NCI-H446 treated with DMSO at 0.1 percent for 48 hours (cell line): ENCODE measurements at places on chromosomes 2 and 18.
A peak's percentile ranks its signal among the peaks of the same experiment; 100 is the strongest.

- DNase-seq = no peak
Observed at GRCh38 chr2:6069381-6069780, 377.2 kb downstream of the SOX11 start.

- DNase-seq = peak; percentile 73
Observed at GRCh38 chr2:143401861-143402260, 272.6 kb downstream of the ARHGAP15 start.

DNA sequence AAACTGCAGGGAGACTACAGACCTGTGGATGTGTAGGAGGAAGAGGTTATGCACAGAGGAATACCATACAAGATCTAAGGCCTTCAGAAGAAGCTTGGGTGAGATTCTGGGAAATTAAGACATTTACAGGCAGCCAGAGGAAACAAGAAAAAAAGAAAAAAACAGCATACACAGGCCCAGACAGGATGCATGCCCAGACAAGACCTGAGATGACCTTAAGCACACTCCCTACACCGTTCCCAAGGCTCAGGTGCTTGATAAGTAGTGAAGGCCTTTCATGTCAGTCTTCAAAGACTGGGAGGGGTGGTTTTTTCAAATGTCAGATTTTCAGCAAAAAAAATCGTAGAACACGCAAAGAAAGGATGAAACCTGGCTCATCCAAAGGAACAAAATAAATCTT lies 83.0 kb downstream of the CCDC138 start:
- no peak for DNase-seq

GRCh38 chr2:145235312-145235711 lies 715.4 kb upstream of the ZEB2 start:
- DNase-seq = no peak

DNA sequence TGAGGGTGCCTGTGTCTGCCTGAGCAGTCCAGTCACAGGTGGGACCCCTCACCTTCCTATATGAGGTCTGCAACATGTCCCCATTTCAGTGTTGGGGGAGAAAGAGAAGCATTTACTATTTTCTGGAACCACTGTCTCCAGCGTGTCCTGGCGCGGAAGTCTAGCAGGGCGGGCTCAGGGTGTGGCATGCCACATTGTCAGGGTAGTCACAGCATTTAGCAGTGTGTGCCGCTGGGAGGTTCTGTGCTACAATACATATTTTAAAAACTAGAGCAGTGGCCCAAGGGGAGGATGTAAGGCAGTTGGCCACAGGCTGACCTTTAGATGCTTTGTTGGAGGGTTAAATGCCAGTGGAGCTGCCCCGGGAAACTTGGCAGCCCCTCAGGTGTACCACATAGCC lies 12.5 kb downstream of the UBE2F start:
- no peak for DNase-seq

DNA sequence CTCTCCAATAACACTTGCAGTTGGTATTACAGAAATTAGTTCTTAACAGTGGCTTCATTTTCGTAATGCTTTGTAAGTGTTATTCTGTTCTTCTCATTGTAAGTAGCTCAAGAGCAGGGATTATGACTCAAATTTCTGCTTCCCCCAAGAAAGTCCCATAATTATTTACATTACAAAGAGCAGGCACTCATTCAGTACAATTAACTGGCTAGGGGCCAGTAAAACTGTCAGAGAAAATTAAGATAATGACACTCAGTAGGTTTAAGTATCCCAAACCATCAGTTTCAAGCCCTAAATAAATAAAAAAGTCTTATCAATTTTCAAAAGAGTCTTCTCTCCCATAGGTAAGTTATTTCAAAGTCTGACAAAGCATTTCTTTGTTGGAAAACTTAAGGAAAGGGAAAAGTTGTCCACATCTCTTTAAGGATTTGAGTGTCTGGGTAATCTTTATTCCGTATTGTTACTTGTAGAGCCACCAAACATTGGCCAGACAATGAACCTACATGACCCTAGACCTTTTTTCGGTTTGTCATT lies 137.1 kb downstream of the ARHGAP28 start:
- no peak for DNase-seq

- DNase-seq = no peak
Observed at GRCh38 chr18:79211844-79212243, 142.7 kb downstream of the ATP9B start.

GRCh38 chr2:181957668-181958067 lies 28.0 kb upstream of the PPP1R1C start:
- no peak for DNase-seq

DNA sequence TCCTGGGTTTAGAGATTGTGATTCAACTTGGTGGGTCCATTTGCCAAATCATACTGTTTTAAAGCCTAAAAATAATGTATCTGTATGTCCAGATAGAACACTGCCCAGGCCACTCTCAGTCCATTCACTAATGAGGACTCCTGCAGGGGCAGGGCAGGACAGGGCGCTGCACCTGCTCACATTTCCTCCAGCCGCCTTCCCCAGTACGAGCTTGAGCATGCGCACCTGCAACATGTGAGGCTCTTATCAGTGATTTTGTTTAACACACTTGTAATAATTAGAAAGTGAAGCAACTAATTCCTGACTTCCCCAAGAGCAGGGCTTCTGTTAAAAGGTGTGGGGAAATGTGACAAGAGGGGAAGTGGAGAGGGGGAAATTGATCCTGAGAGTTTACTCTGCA lies 89.7 kb downstream of the AFF3 start:
- no peak for DNase-seq

DNA sequence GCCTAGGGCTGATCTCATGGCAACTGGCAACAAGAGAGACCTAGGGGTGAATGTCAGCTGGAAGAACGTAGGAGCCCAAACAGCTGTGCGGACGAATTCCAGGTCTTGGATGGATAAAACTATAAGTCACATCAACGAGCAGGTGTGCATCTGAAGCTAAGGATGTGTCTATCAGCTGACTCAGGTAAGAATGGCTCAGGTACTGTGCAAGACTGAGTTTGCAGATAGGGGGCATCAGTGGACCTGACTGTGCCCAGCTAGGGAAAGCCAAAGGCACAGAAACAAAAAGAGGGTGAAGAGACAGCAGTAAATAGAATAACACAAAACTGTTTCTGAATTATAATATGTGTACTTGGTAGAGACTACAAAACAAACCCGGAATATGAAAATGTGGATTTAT lies 357.3 kb downstream of the ZEB2 start:
- no peak for DNase-seq

GRCh38 chr18:35289293-35289692 lies 736 bp downstream of the ZSCAN30 start:
- no peak for DNase-seq

DNA sequence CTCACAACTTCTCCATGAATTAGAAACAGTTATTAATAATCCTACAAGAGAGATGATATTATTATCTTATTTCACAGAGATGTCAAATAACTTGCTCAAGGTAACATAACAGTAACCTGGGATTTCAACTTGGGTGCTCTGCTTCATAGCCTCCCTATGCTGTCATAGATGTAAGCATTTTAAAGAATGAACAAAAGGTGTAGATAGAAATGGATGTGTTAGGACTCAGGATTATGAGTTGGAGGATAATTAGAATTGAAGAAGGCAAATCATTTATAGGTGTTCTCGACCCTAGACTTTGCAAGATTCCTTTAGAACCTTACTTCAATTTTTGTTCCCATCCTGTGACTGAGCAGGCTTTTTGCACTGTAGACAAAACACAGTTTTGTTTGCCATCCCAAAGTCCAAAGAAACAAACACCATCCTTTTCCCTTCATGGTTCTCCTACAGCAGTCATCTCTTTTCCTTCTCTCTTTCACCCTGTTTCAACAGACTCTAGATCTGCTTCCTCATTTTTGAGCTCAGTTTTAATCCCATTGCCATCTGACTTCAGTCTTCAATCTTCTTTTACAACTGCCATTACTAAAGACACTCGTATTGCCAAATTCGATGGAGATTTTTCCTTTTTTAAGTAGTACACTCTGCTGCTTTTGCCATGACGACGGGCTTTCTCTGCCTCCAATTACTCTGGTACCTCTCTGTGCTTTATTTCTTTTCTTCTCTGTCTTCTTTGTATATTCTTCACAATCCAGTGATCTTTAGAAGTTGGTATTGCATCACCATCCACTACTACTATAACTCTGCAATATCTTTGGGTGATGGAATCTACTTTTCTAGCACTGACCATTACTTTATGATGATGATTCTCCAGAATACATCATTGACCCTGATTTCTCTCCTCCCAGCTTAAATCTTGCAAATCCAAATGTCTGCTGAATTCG lies 4.5 kb downstream of the HNMT start:
- no peak for DNase-seq

GRCh38 chr2:75336451-75336850 lies 137.1 kb upstream of the TACR1 start:
- DNase-seq = no peak

DNA sequence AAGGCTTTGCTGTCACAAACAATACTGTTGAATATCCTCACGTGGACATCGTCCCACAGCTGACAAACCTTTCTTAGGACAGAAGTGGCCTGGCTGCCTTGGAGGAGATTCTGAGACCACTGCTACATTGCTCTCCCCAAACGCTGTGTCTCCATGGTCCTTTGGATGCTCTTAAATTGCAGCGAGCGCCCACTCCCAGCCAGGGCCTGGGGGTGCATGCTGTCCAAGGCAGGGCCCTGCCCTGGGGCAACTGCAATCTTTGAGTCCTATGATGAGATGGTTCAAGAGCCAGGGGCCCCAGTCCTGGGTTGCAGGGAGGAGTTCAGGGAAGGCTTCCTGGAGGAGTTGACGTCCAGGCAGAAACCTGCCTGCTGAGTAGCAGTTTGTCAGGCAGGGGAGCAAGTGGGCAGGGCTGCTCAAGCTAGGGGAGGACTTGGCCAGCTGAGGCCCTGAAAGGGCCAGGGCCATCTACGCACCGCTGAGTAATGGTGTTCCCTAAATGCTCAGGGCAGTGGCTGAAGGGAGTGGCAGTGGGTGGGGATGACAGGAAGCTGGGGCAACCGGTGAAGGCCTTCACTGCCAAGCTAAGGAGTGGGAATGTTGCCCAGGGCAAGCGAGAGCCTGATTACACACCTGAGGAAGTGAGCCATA lies 10.8 kb upstream of the SDC1 start:
- no peak for DNase-seq

DNA sequence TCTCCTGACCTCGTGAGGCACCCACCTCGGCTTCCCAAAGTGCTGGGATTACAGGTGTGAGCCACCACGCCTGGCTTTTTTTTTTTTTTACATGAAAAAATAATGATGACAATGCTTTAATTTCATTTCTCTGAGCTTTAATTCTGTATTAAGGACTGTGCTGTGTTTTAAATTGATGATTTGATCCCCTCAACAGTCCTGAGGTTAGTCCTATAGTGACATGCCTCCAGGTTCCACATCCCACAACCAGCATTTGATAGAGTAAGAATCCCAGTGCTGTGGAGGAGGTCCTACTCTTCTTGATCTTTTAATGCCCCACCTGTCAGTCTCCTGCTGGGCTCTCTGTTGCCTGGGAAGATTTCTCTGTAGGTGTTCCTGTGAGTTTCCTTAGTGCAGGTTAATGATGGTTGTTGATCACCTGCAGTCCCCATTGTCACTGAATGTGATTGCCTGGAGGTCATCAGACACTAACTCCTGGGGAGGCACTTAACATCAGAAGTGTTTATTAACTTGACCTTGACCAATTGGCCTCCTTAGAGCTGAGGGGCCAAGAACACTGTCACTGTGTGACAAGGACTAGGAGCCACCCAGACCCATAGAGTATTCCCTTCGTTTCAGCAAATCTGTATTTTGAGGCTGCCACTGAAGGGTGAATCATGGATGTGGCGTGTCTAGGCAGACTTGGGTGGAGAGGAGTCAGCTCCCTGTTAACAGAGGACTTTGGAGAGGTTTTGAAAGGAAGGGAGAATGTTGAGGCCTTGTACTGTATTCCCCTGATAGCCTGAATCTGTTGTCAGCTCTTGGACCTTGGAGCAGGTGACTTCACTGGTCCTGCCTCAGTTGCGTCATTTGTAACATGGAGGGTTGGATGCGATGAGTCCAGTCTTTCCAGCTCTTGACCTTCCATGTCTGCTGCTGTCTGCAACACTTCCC lies 11.5 kb downstream of the ASAP2 start:
- DNase-seq = no peak

DNA sequence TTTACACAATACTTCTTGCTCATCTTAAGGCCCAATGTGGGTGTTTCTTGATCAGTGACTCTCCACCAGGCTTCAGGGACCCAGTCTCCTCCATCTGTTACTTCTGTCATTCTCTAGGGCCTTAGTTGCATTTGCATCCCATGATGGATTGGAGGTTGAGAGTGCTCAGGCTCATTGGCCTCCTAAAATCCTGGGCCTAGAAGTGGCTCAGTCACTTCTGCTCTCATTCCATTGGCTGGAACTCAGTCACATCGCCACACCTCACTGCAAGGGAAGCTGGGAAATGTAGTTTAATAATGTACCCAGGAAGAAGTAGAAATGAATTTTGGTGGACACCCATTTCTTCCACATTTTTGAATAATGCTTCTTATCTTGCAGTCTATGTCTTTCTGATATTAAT lies 223.5 kb downstream of the HRH4 start:
- no peak for DNase-seq

GRCh38 chr2:11395389-11395788 lies 51.0 kb upstream of the ROCK2 start:
- no peak for DNase-seq

- no peak for DNase-seq
Observed at GRCh38 chr2:100640431-100641124, 77.8 kb downstream of the PDCL3 start.

DNA sequence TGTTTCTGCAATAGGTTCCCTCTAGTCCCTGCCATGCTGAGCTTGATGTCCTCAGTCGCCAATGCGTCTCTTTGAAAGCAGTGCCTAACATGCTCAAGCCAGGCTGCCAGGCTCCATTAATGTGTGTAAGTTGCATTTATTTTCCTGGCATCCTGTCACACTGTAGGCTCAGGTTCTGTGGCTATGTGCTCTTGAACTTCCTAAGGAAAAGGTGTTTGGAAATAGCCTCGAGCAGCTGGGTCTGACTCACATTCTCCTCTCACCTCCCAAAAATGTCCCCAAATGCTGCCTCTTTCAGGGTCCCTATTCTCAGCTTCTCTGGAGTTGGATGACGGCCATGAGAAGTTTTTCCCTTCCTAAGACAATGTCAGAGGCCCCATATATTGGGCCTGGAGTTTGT lies 58.0 kb upstream of the SLC14A2 start:
- no peak for DNase-seq

- DNase-seq = no peak
Observed at GRCh38 chr2:150624001-150624401, 136.5 kb upstream of the RND3 start.

DNA sequence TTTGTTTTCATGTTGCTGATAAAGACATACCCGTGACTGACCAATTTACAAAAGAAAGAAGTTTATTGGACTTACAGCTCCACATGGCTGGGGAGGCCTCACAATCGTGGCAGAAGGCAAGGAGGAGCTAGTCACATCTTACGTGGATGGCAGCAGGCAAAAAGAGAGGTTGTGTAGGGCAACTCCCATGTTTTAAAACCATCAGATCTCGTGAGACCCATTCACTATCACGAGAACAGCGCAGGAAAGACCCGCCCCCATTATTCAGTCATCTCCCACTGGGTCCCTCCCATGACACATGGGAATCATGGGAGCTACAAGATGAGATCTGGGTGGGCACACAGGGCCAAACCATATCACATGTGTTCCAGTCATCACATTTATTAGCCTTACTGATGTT lies 16.8 kb downstream of the AQP12A start:
- DNase-seq = no peak

GRCh38 chr2:201136889-201137321 lies 20.9 kb downstream of the CFLAR start:
- no peak for DNase-seq

GRCh38 chr2:112690853-112691401 lies 29.9 kb upstream of the NT5DC4 start:
- no peak for DNase-seq

- DNase-seq = no peak
Observed at GRCh38 chr2:9288681-9289338, 82.2 kb downstream of the ASAP2 start.
